MV-4-11 (cell line): ENCODE measurements at places on chromosomes 3 and 15.
A peak's percentile ranks its signal among the peaks of the same experiment; 100 is the strongest.

DNA sequence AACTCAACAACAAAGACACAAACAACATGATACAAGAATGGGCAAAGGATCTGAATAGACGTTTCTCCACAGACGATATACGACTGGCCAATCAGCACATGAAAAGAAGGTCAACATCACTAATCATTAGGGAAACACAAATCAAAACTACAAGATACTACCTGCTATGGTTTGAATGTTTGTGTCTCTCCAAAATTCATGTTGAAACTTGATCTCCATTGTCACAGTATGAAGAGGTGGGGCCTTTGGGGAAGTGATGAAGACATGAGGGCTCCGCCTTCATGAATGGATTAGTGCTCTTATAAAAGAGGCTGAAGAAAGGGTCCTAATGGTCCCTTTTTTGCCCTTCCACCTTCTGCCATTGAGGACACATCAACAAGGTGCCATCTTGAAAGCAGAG is 32.3 kb downstream of the ACAP2 start:
- DNase-seq, result peak; percentile 6

DNA sequence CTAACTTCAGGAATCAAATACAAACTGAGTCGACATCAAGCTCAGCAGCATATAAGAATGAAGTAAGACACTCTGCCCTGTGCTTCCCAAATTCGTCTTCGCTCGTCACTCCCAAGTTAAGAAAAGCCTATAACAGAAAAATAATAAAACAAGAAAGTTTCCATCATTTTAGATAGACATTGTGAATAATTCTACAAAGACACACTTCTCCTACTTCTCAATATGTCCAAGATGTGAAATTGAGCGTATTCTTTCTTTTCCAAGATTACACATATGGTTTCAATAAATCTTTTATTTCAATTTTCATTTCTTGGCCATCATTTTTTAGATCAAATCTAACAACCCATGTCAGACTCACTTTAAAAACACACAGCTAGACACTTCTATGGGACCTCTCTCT is 85.1 kb downstream of the FSIP1 start:
- DNase-seq, result no peak

- DNase-seq, result no peak
Observed at GRCh38 chr15:22845289-22845900, 6.9 kb downstream of the NIPA2 start.

DNA sequence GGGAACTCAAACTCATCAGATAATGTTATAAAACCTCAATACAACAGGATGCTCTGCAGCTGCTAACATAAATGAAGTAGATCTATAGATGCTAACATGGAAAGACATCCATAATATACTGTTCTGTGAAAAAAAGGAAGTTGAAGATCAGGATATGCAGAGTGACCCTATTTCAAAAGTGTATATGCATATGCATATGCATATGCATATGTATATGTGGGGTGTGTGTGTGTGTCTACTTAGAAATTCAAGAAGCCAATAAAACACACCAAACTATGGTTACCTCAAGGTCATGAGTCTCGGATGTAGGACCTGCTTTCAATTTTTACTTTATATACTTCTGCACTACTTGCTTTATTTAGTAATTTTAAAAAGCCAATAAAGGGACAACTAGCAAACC is 125.6 kb downstream of the ABHD5 start:
- peak; percentile 25 for DNase-seq

GRCh38 chr3:179624451-179624850 is 19.9 kb downstream of the NDUFB5 start:
- no peak for DNase-seq
